Hepatocyte (in vitro differentiated cells): ENCODE measurements at places on chromosomes 6 and 20.
A peak's percentile ranks its signal among the peaks of the same experiment; 100 is the strongest.

DNA sequence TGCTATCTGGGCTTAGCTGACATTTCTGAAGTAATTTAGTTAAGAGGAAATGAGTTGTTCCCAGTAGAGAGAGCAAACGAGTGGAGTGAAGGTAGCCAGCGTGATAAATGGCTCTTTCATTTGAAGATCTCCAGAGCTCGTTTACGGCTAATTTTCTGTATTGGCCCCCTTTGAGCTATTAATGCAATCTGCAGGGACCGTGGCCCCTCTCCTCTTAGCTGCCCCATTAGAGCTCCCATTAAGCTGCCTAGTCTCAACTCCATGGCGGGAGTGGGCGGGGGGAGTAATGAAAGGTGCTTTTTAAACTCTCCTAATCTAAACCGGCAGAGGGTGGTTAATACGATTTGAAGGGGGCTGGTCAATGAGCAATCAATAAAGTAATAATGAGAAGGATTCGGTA, 12.5 kb downstream of the TFAP2B start:
- no peak for DNase-seq

GRCh38 chr20:59468831-59469230, 135.5 kb upstream of the PHACTR3 start:
- no peak for DNase-seq

GRCh38 chr6:164916087-164916486, 393.3 kb downstream of the C6orf118 start:
- no peak for DNase-seq

- peak; percentile 62 for DNase-seq
Measured at GRCh38 chr6:157240059-157240959, 83.0 kb downstream of the TMEM242 start.

DNA sequence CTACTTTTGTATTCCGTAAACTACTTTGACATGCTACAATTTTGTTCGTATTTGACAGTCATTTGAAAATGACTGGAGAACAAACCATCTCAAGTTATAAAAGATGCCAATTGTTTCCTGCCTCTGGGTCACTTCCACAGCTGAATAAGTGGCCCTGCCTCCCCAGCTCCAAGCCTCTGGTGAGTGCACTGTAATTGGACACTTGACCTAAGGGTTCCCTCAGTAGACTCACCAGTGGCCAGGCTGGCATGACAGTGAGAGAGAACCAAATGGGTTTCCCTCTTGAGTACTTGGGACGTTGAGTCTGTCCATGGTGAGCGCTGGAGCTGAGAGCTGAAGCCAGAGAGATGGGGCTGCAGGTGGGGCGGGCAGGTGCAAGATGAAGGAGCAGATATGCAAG, 57.1 kb downstream of the SLC35D3 start:
- DNase-seq: no peak

GRCh38 chr6:140773276-140773675, 1359.4 kb upstream of the GJE1 start:
- no peak for DNase-seq

DNA sequence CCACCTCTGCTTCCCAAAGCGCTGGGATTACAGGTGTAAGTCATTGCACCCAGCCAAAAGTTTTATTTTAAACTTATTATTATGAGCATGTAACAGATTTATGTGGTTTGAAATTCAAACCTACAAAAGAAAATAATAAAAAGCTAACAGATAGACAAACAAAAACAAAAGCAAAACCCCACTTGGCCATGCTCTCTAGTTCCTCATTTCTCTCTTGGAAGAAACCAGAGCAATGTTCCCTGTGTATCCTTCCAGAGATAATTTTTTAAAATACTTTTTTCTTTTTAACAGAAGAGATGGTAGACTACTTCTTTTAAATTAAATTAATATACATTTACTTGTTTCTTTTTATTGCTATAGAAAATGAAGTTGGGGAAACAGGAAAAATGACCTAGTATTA, 28.0 kb upstream of the SLC17A3 start:
- DNase-seq: no peak

GRCh38 chr6:24415753-24416152, 13.0 kb downstream of the MRS2 start:
- no peak for DNase-seq

DNA sequence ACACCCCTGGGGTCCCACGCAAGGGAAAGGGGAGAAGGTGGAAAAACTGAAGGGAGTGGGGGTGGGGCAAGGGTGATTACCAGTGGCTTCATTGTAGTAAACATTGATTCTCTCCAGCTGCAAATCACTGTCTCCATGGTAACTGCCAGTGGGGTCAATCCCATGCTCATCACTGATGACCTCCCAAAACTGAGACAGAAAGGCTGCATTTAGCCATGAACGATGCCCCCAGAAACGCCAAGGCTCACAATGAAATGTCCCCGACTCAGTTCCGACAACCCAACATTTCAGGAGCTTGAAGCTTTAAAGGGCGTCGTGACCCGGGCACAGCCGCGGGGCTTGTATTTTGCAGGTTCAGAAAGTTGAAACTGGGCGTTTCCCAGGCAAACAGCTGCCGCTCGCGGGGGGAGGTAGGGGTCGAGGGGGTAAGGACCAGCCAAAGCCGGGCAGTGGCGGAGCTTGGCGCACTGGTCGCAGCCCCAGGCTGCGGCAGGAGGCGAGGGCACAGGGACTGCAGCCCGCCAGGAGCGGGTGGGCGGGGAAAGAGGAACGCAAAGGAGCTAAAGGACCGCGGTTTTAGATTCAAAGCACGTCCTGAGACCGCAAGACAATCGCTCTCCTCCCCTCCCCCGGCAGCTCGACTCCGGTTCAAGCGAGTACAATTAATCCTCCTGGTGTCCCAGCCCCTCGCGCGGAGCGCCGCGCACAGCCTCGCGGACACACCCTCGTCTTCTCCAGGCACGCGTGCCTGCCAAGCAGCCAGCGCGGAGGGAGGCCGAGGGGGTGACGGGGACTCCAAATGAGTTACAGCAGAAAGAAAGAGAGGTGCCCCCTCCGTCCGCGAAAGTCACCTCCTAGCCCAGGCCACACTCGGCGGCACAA, 731 bp downstream of the TUBB2B start:
- peak; percentile 73 for DNase-seq

GRCh38 chr6:117354671-117355070, 71.1 kb downstream of the ROS1 start:
- no peak for DNase-seq

DNA sequence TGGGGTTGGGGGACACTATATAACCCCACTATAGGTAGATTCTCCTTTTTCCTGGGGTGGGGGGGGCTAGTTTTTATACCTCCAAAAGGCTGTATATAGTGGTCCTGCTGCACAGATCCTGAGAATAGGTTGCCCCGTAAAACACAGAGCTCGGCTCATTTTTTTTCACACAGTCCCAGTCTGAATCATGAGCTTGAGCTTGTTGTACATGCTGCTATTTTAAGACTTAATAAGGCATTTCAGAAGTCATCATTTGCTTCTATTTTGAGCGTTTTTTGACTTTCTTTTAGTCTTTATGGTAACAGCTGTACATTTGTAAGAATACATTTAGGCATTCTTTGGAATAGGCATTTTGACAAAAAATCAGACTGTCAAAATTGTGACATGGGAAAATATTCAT, 30.5 kb downstream of the SLC9A8 start:
- no peak for DNase-seq

- DNase-seq: no peak
Measured at GRCh38 chr6:114467931-114468330, 125.1 kb upstream of the HS3ST5 start.

DNA sequence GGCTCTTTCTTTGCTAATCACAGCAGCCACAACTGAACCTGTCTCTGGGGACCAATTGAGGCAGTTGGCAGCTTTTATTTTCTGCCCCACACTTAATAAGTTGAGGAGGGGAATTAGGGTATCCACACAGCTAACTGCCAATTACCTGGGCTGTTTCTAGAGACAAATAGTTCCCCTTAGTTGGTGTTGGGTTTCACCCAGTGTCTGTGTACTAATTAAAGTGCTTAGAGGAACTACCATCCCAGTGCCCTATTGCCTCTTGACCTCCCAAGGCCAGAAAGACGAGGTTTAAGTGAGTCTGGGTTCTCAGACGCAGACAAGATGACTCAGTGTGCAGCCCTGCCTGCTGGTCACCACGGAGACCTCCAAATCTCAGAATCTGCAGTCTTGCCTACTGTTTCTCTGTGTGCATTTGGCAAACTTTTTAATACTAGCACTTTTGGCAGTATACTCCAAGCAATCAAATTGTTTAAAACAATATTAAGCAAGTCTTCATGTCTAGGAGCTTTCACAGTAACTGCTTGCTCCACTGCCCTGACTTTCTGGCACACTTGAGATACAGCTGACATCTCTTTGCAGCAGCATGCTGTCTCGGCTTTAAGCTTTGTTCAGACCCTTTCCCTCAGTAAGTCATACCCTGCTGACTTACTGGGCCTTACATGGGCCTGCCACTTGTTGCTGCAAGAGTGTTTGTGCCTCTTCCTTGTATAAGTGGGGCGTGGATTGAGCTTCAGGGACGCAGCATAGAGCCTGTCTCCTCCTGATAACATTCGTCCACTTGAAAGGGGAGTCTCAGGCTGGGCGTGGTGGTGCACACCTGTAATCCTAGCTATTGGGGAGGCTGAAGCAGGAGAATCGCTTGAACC, 31.9 kb downstream of the STK35 start:
- DNase-seq: peak; percentile 32

DNA sequence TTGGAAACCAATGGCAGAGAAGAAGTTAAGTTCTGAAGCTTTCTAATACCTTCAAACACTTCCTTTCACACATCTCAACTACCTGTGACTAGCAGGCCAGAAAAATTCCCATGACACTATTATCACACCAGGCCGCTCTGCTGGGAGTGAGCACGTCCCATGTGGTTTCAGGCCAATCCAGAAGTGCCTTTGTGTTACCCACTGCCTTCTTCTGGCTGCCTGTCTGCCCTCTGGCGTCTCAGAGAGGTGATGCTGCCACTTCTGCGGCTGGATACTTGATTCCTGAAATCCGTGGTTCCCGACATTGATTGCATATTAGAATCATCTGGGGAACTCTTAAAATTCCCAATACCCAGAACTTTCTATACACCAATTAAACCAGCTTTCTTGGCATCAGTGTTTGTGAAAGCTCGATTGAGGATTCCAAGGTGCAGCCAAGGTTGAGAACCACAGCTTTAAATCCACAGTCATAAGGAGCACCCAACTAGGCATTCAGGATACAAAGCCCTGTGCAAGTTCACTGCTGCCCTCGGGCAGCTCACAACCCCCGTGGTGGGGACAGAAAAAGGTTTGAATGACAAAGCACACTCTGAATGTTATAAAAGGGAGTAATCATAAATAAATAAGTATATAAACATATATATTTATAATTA, 65.6 kb downstream of the STMND1 start:
- DNase-seq: peak; percentile 69

GRCh38 chr6:101705866-101706265, 312.4 kb downstream of the GRIK2 start:
- DNase-seq: no peak
